ENCODE measurements at places on chromosomes 11 and 22.

DNA sequence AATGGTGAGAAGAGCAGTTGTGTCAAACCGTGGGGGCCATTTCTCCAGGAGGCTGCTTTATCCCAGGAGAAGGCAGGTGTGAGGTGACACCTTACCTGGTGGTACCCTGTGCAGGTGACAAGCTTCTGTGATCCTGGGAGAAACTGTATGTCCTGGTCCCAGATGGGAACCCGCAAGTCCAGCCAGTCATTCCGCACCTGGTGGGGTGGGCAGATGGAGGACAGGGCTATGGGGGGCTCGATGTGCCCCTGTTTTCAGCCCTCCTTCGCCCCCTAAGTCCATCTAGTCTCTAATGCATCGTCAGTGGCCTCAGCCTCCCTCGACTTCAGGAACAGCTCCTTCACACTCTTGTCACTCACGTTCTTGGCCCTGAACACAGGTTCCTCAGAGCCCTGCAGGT, 2.7 kb upstream of the TEX54 start:
- DNase-seq, result no peak

- no peak for DNase-seq
Measured at GRCh38 chr11:72352859-72353551, 81.3 kb downstream of the CLPB start.

GRCh38 chr11:57302489-57302888, 22.3 kb downstream of the TNKS1BP1 start:
- no peak for DNase-seq

DNA sequence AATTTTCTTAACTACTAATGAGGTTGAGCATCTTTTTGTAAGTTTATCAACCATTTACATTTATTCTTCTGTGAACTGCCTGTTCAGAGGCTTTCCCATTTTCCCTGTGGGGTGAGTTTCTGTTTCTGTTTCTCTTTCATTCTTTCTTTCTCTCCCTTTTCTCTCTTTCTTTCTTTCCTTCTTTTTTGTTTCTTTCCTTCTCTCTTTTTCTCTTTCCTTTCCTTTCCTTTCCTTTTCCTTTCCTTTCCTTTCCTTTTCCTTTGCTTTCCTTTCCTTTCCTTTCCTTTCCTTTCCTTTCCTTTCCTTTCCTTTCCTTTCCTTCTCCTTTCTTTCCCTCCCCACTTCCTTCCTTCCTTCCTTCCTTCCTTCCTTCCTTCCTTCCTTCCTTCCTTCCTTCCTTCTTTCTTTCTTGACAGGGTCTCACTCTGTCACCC, 8.0 kb upstream of the ZBED5 start:
- no peak for DNase-seq

DNA sequence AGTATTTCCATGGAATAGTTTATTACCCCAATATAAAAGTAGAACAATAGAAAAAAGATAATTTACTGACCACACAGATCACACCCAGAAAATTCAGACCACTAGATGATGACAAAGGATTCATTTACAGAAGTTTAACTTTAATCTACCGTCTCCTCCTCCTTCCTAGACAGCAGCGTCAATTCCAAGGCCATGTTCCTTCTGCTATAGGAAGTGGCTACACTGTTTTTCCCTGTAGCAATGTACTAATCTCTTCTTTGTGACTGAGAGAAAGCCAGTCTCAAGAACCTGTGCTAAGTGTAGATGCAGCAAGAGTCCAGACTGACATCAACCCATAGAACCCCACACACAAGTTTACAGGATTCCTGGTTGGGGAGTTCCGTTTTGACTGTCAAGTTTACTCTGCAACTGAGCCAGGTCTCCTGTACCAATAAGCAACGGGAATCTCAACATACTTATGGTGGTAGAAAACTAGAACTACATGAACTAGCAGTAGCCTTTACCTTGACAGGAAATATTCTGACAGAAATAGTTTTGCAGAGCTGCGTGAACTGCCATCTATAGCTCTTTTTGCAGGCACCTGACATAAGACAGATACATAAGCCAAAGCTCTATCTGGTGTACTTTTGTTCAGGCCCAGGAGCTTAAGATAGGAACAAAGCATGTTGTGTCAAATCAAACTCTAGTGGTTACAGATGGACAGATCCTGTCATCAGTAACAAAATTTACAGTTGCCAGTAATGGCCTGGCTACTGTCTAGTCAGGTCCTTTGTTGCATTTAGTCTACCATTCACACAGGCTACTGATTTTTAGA, 42.9 kb downstream of the MRTFA start:
- no peak for DNase-seq

DNA sequence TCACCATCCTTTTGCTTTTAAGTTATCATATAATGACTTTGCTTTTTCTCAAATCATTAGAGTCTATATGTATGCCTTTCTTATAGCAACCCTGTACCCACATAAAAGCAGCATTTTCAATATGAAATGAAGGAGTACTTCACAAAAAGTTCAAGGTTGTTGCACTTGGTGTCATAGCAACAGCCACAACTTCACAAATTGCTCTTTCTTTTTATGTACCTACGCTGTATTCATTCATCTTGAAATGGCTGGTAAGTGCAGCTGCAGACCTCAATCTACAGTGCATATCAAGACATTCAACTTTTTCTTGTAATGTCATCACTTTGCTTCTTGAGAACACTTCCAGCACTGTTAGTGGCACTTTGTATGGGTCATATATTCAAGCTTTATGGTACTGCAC, 18.6 kb downstream of the CWC15 start:
- DNase-seq, result no peak

DNA sequence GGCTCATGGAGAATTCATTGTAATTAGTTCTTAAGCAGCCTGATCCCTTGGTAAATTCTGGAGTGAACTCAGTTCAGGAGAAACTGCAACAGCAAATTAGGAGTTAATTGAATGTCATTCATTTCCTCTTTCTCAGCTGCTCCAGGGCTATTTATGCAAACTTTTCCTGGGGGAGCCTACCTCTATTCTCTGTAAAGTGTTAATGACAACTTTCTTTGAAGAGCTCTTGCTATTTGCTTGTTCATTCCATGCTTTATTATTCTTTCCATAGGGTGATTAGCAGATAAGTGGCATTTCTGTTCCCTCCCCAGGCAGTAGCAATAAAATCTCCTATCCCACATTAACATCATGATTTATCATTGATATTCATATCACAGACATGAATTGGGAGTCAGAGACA, 267.6 kb upstream of the DDI1 start:
- no peak for DNase-seq

GRCh38 chr22:20128902-20129746, 2.5 kb upstream of the ZDHHC8 start:
- DNase-seq, result no peak

- no peak for DNase-seq
Measured at GRCh38 chr11:69370984-69371709, 77.2 kb downstream of the MYEOV start.

GRCh38 chr11:44246726-44247125, 63.2 kb downstream of the ALX4 start:
- DNase-seq, result no peak

DNA sequence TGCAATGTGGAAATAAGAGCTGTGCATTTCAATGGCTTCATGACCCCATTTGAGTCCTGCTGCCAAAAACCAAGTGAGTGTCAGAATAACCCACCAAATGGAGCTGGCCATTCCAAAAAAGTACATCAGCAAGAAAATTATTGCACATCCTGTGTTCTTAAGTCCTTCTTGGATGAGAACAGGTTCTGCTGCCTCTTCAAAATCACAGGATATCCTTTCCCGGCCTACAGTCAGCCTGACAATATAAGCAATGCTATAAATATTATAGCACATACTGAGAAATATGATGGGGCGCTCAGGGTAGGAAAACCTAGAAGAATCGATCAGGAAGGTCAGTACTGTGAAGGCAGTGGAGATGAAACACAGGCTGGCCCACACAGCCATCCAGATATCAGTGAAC, 3.5 kb downstream of the FZD4 start:
- no peak for DNase-seq
